CD4-positive, alpha-beta T cell treated with Interleukin-4 for 4 hours (primary cell): ENCODE measurements at places on chromosomes 7 and 10.

GRCh38 chr10:26773633-26774032 is 76.1 kb downstream of the PDSS1 start:
- peak; percentile 20 for DNase-seq

- no peak for DNase-seq
These were observed 37.2 kb upstream of the BMPER start for GRCh38 chr7:33868166-33868565.

DNA sequence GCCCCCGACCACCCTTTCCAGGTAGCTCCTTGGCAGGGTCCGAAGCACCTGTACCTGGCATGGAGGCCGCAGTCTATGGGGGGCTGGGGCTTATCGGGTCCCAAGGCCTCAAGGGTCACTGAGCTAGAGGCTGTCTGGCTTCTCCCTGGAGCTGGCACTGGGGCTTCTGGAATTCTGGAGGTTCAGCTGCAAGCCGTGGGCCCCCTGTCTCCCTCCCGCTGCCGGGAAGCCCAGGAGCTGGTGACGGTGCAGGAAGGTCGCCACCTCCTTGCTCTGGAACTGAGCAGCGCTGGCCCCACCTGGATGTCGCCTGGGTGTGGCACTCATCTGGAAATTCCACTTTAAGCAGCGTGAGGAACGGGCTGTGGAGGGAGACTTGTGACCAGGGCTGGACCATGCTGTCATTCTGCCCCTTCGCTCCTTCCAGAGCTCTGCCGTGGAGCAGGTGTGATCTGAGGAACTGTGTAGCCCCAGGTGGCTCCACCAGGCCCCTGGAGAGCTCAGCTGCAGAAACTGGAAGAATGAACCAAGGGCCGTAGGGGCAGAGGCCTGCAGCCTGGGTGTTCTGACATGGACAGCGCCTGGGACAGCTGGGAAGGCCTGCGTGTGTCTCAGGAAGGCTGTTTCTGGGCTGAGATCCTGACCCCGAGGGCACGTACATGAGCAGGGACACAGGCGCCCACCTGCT is 129.7 kb upstream of the PPP2R2D start:
- DNase-seq = no peak

GRCh38 chr7:138801256-138801655 is 3.3 kb upstream of the ATP6V0A4 start:
- DNase-seq = no peak

DNA sequence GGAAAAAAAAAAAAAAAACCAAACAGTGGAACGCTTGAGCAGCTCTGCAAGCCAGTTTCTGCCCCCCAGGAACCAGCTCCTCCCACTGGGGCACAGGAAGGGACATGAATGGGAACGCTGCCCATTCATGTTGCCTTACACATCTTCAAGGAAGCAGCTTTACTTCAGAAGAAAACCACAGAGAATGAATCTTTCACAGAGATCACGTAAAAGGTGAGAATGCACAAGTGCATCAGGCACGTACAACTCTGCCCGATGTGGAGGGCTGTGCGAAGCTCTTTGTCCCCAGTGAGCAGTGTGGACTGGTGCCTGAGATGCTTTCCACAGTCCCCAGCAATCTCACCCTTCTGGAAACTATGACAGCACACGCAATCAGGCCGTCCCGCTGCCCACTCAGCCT is 106.2 kb downstream of the DLG5 start:
- no peak for DNase-seq

DNA sequence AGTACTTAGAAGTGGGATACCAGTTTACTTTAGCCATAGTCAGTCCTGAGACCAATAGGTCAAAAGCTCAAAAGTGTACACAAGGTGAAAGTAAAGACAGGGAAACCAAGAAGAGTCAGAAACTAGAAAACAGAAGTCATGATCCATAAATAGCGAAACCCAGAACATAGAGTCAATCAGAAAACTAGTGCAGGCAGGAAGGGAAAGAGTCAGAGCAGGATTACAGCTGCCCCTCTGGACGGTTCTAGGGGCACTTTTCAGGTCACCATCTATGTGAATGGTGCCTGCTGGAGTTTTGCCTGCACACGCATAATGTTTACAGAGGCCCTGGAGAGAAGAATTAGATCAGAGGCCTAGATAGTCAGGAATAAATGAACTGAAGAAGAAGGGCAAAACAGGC is 22.4 kb upstream of the DMTF1 start:
- no peak for DNase-seq

- DNase-seq = peak; percentile 67
These were observed 3.2 kb upstream of the LAT2 start for GRCh38 chr7:74206589-74207120.

GRCh38 chr7:36286226-36286625 is 103.4 kb upstream of the ANLN start:
- DNase-seq = peak; percentile 88

GRCh38 chr7:148687555-148687954 is 11.1 kb upstream of the CUL1 start:
- DNase-seq = no peak

DNA sequence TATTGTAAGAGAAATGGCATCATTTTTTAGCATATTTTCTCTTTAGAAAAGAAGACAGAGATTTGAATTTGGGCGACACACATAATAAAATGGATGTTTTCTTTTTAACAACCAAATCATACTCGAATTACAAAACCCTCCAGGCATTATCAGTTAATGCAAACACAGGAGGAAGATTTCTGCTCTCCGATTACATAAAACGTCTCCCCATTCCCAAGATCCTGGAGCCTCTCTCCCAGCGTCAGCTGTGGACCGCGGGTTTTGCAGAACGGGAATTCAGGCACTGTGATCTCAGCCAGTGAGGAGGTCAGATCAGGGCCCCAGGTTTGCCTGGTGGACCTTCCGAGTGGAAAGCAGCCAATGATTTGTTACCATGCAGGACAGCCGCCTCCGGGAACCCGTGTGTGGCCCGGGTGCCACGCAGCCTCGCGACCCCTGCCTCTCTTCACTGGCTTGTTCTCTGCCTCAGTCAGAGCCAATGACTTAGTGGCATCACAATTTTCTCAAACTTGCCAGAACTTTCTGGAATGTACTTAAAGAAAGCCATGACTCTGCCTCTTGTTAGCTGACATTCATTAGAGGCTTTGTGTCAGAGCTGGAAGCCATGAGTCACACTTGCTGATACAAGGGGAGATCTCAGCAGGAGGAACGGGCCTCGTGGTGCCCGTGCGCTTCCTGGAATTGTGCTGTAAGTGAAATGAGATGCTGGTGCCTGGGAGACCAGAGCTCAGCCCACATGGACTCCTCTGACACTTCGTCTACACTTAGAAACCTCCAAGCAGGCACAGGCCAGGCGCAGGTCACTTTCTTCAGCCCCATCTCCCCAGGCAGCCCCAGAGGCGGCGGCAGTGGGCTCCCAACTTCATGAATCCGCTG is 246.1 kb downstream of the KLF6 start:
- DNase-seq = no peak

- no peak for DNase-seq
These were observed 246.5 kb downstream of the COBL start for GRCh38 chr7:51070151-51070550.

DNA sequence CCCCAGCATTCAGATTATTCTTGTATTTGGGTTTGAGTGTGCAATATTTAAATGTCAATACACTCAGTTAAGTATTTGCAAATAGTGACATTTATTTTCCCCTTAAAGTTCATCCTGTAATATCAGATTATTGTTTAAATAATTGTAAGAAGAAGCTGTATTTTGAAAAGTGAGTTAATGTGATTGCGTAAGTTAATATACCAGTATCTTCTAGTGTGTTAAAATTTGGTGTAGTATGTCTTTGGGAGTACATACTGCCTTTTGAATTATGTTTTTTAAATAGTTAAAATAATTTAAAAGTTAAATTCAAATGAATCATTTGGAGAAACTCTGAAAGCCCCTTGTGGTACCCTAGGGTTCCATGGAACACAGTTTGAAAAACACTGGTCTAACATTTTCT is 28.6 kb downstream of the LRMDA start:
- no peak for DNase-seq

GRCh38 chr10:96891840-96892239 is 59.7 kb downstream of the LCOR start:
- no peak for DNase-seq
